Stimulated activated naive CD8-positive, alpha-beta T cell treated with anti-CD3 and anti-CD28 coated beads, Interleukin-15, Interleukin-2, amounts not matched to agents 100 U/mL and 50 U/mL, for 24 hours (primary cell): ENCODE measurements at places on chromosomes 6 and 20.
A peak's percentile ranks its signal among the peaks of the same experiment; 100 is the strongest.

DNA sequence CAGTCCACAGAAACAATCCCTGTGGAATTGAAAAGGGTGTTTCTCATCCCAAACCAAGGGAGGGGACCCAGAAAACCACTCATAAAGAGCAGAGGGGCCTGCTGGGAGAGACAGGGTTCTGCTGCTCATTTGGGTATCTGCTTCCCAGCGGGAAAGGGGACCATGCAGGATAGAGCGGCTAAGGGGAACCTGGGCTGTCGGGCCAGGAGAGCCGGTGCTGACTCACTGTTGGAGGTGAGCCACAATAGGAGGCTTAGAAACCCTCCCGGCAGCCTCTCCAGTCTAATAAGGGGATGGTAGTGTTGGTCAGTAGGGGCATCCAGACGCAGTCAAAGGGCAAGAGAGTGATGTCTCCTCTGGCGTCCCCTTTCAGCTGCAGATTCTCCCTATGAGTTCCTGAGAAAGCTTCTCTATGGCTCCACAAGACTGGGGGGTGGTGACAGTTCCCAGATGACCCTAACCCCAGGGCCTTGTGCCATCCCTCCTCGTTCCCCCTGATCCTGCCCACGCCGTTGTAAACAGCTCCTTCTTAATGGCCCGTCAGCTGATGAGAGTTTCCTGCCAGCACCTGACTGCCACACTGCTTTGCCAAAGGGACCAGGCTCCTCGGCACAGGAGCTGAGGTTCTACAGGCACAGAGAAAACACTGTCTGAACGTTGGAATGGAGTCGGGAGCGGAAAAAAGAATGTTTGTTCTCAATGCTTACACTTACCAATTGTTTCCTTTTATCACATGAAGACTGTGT, 646.1 kb upstream of the DEFB115 start:
- no peak for DNase-seq

- no peak for DNase-seq
These were observed 232.5 kb downstream of the PKHD1 start for GRCh38 chr6:51854876-51855275.

DNA sequence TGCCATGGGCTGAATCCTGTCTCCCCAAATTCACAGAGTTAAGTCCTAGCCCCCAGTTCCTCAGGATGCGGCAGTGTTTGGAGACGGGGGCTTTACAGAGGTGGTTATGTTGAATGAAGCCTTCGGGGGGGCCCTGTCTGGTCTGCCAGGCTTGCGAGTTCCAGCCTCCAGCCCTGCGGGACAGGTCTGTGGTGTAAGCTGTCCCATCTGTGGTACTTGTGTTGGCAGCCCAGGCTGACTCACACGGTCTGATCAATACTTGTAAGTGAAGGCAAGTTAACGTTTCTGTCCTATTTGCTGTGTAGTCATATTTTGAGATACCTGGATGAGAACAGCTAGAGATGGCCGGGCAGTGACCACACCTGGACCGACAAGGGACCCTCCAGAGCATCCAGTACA, 51.8 kb upstream of the GPR31 start:
- DNase-seq = no peak

DNA sequence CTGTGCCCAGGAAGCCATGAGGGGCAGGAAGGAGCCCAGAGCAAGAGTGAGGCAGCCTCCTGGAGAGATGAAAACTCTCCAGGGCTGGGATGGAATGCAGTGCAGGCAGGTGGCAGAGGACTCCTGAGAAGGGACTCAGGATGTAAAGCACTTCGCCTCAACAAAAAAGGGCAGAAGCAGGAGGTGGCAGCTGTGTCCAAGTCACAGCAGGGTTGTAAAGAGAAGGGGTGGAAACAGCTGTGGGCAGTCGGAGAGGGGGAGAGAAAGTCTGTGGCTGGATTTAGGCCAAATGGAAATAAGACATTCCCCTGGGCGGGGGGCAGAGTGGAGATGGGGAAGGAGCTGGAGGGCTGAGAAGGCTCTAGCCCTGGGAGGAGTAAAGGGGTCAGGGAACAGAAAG, 34.9 kb downstream of the CYP21A2 start:
- no peak for DNase-seq

- no peak for DNase-seq
These were observed 26.0 kb downstream of the TBC1D7 start for GRCh38 chr6:13302291-13302690.

GRCh38 chr6:87382861-87383260, 24.9 kb upstream of the CFAP206 start:
- no peak for DNase-seq

- no peak for DNase-seq
These were observed 53.8 kb downstream of the SLC35F1 start for GRCh38 chr6:117960877-117961276.

DNA sequence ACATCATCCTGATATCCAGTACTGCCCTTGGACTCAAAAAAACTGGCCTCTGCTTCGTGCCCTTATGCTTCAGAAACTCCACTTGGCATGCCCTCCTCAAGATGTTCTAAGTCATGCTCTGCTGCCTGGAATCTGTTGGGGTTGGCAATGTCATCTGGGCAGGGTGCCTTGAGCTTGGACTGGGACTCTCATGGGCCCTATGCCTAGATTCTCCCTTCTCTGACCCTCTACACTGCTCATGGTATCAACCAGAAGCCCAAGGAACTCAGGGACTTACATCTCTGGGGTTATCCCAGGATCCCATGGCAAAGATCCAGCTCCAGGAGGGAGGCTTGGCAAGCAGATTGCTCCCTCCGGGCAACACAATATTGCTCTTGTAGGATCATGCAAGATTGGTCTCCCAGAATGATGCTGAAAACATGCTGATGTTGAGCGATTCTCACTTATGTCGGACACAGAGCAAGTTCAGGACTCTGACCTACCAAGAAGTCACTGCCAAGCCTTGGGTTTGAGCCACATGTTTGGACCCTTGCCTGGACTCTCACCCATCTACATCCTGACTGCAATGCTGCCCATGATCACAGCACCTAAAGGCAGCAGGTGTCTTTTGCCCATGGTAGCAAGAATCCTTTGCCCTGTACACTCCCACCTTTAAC, 88.8 kb downstream of the ADAT2 start:
- DNase-seq = no peak

DNA sequence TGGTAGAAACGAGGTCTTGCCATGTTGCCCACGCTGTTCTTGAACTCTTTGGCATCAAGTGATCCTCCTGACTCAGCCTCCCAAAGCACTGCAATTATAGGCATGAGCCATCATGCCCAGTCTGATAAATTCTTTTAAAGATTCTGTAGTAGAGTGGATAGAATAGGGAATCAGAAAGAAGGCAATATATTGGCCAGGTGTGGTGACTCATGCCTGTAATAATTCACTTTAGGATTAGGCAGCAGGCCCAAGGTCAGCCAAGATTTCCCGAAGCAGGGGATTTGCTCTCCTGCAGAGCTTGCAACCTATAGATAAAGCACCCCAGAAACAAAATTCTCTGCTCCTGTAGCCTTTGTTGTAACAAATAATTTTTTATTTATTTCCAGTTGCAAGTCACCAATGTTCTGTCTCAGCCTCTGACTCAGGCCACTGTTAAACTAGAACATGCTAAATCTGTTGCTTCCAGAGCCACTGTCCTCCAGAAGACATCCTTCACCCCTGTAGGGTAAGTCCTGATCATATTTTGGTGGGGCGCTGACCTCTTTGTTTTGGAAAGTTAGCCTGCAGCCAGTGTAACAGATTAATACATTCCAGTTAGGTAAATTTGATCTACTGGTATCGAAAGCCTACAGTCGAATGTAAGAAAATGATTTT, 30.4 kb upstream of the MROH8 start:
- DNase-seq = no peak

- no peak for DNase-seq
These were observed 33.9 kb downstream of the STXBP5 start for GRCh38 chr6:147238164-147238563.

- DNase-seq = no peak
These were observed 27.4 kb upstream of the LRRN4 start for GRCh38 chr20:6081236-6081635.

GRCh38 chr6:49225471-49225870, 237.6 kb downstream of the MMUT start:
- DNase-seq = no peak

DNA sequence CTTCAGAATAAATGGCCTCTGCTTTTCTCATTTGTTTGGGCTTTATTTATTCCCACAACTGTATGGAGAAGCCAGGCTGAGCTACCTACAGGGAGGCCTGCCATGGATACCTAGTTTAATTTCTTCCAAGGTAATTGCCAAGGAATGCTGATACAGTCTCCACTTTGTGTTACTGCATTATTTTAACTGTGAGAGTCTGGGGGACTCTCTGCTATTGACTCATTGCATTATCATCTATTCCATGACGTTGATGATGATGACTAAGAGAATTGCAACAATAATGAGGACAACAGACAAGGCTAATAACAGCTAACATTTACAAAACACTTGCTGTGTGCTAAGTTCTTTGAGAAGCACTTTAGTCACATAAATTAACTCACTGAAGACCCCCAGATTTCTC, 88.3 kb upstream of the COL21A1 start:
- no peak for DNase-seq

GRCh38 chr6:100203400-100203799, 209.4 kb upstream of the MCHR2 start:
- no peak for DNase-seq

GRCh38 chr6:112223070-112223861, 31.1 kb downstream of the LAMA4 start:
- DNase-seq = no peak

DNA sequence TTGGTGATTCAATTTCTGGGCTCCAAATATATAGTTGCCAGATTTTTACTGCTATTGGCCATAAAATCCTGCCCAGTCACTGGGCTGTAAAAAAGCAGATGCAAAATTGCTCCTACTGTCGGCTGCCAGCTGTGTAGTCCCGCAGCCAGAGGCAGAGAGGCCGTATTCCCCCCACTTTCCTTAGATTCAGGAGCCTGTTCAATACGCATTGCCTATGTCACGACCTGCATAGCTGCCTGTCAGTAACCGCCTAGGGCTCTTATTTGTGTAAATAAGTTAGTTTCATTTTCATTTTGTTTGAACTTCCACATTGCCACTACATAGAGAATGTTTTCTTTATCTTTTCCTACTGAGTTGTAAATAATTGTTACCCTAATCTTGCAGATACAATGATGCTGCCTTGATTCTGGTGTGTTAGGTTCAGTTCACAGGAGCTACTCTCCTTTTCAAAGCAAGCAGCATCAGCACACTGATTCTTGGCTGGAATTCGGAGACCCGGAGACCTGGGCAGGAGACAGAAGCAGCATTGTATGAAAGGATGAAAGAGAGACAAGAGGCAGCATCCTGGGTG, 46.0 kb upstream of the UST start:
- no peak for DNase-seq

- no peak for DNase-seq
These were observed 5.2 kb downstream of the SIRPA start for GRCh38 chr20:1900321-1900801.

DNA sequence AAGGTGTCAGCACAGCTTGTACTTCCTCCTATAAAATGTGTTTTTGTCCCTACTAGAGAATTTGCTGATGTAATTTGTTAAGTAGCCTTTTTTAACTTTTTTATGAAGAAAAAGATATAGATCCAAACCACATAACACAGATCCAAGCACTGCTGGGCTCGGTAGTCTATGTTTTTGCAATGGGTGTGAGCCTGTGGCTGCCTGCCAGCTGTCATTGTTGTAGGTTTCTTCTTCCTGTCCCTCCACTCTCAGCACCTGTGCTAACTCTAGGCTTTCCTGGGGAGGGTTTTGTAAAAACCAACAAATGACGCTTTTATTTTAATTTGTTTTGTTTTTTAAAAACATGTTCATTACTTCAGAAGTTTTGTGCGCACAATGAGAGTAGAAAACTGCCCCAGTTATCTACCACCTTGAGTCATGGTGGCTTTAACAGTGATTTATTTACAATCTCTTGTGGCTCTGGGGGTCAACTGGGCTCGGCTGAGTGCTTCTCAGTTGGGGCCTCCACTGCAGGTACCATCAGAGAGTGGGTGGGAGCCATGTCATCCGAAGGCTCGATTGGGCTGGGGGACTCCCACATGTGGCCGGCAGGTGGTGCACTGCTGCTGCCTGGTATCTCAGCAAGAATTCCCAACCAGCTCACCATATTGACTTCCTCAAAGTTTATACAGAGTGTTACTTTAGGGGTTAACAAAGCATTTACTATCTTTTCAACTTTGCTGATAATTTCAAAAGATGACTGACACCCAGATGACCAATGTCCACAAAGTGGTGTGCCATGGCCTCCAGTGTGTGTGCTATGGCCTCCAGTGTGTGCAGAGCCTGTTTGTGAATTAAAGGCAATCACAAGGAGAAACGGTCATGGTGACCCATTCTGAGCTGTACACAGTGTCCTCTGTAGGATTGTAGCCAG, 3.0 kb upstream of the CCR6 start:
- no peak for DNase-seq

- DNase-seq = peak; percentile 30
These were observed 60.4 kb downstream of the FOXO3 start for GRCh38 chr6:108621117-108621516.

GRCh38 chr6:45808042-45808645, 207.5 kb downstream of the CLIC5 start:
- no peak for DNase-seq

DNA sequence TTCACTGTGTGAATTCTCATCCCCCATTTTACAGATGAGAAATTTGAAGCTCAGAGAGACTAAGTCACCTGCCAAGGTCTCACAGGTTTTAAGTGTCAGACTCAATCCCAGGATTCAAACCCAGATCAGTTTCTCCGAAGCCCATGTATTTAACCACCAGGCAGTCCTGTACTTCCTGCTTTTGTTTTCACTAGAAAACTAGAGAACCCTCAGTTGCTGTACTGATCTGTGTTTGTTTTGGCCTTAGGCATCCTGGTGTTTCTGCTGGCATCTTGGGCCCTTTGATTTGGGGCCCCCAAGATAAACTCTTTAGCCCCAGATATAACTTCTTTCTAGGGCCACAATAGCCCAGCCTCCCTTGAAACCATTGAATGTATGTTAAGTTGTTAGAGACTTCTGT, 36.5 kb downstream of the PPP1R16B start:
- no peak for DNase-seq

DNA sequence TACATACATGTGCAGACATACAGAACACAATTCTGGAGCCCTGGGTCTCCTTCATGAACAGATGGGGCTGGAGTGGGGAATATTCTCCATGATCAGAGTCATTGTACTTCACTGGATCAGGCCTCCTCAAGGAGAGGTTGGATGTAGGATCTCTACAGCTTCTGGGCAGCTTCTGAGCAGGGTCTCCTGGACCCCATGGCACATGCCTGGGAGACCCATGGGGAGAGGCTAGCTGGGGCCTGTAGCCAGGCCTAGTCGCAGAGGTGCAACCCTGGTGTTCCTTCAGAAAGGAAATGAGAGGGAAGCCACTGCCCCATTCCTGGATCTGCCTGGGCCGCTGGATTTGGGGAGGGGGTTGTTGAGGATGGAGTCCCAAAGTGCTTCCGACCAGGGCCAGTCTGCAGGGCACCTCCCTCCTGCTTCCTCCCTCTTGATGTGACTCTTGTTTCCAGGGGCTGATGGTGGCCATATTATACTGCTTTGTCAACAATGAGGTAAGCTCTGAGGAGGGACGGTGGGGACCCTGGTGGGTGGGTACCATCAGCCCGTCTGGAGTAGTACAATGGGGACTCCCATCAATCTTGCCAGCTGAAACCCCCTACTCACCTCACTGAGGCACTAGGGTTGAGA, 31.8 kb downstream of the GLP1R start:
- no peak for DNase-seq
